ENCODE measurements at places on chromosomes 3 and 15.

GRCh38 chr3:30439451-30440053, 166.8 kb upstream of the TGFBR2 start:
- DNase-seq = no peak

DNA sequence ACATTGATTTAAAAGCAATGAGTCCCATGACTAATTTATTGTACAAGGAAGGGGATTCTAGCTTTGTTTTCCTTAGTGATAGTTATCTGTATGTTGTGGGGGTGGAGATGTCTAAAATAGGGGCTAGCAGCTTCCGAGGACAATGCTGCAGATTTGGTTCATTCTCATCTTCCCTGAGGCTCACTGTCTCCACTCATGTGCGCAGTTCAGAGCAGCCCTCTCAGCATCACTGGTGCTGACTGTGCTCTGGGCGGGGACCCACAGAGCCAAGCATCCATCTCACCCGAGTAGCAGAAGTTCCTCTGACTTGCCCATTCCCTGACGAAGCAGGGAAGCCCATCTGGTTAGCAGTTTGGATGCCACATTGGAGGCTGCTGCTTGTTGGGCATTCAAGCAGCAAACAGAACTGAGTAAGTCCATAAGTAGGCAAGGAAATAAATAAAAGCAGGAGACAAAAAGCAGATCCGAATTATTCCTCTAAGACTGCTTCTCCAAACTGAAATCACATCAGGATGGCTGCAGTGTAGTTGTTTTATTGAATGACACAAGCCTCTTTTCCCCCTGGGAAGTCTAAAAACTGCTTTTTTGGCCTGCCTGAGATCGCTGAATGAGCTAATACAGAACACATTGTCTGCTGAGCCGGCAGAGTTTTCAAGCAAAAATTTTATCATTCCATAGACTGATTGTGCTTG, 27.5 kb downstream of the RARB start:
- DNase-seq = peak; percentile 32

DNA sequence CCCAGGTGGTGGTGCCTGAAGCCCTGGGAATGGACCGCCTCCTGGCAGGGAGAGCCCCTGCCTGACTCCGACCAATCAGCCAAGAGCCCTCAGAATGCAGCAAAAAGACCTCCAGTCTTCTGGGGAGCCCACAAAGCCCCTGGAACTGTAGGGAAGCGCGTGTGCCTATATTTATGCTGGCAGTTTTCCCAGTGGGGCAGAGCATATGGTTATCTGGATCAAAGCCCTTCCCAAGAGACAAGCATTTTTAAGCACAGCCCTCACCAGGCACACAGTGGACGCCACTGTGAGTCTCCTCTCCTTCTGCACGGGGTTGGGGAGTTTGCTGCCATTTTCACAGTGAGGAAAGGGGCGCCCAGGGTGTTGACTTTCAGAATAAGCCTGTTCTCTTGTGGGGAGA, 80.9 kb upstream of the RPL32 start:
- DNase-seq = no peak

DNA sequence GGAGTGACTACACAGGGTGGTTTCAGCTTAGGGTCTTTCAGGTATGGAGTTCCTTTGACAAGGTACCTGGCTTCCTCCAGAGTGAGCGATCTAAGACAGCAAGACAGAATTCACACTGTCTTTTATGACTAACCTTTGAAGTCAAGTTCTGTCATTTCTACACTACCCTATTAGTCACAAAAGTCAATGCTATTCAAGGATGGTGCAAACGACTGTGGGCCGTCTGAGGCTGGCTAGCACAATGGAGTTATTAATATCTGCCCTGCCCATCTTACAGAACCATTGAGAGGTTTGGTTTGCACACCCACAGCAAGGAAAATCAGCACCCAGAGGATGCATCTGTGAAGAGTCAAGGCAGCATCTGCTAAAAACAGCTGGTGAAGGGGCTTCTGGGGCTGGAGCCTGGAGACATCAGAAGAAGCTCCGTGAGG, 62.9 kb upstream of the XCR1 start:
- DNase-seq = no peak

DNA sequence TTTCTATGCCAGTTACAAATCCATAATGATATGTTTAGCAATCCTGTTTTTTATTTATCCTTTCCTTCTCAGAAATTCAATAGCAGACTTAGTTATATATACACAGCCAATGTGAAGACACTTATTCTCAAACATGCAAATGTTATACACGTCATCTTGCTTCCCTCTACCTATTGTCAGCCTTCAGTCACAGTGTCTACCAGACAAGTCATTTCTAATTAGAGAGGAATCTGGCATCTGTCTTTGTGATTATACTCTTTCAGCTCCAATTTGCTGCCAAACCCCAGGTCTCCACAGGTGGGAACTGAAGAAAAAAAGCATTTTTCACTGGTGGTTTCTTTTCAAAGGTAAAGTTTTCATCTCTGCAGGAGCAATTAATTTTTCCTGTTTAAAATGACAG, 793.1 kb downstream of the AGBL1 start:
- DNase-seq = no peak

GRCh38 chr3:62554264-62554799, 181.0 kb upstream of the FEZF2 start:
- DNase-seq = no peak

- no peak for DNase-seq
Observed at GRCh38 chr3:52463416-52463815, 8.0 kb downstream of the NISCH start.

- DNase-seq = no peak
Observed at GRCh38 chr3:164416491-164417222, 661.6 kb downstream of the SI start.

DNA sequence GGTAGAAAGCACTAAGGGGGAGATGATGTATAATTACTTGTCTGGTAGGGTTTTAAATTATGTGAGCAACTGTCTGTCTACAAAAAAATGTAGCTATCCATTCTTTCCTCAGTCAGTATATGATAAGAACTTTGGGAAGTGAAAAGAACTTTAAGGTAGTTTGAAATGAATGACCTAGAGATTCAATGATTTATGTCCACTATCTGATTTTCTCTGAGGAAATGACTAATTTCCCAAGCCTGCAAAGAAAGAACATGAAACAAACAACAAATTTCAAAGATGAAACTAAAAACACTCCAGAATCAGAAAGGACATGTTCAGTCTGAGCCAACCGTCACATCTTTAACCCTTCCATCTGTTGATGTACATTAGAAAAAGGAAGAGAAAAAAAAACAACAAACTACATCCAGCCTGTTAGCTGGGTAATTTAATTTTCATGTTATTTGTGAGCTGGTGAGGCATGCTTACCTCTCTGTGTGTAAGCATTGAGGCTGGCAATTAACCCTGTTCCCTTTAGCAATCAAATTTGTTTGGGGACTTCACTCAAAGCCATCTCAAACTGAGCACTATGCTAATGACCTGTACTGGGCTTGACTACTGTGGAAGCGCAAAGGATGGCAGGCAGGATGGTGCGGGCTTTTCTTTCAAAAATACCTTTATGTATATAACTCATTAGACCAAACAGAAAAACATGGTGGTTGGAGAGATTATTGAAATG, 220.1 kb downstream of the TUSC7 start:
- DNase-seq = no peak

DNA sequence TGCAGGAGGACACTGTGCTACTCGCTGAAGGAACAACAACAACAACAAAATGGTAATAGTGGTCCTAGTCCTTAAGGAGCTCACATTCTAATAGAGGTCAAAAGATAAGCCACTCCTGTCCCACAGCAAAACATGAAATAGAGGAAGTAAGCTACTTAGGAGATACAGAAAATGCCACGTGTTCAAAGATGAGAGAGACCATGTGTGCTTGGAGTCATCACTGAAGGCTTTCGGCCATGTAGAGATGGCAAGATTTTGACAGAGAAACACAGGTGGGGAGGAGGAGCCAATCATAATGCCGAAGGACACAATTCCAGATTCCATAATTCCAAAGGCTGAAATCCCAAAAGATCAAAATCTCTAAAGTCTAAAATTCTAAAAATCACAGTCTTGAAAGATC, 24.8 kb upstream of the RIOX2 start:
- no peak for DNase-seq

GRCh38 chr3:50047426-50047825, 41.3 kb upstream of the RBM5 start:
- DNase-seq = no peak

- no peak for DNase-seq
Observed at GRCh38 chr3:189702066-189702646, 71.0 kb downstream of the TP63 start.

DNA sequence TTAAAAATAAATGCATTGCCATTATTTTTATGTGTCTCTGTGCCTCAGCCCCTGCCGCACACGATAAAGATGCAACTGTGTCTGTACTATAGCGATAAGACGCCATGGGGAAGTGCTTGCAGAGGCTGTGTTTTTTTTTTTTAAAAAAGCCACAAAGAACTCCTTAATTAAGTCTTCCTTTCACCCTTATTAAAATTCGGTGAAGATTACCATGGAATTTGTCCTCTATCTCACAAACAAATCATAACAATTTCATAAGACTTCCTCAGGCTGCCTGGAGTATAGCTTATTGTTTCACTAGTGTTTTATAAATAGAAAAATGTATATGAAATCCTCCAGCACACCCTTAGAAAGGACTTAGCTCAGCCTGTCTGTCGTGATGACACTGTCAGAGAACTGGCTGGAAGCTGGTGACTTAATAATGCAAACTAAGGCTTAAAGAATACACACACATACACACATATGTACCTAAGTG, 374.8 kb upstream of the SLCO3A1 start:
- DNase-seq = no peak

DNA sequence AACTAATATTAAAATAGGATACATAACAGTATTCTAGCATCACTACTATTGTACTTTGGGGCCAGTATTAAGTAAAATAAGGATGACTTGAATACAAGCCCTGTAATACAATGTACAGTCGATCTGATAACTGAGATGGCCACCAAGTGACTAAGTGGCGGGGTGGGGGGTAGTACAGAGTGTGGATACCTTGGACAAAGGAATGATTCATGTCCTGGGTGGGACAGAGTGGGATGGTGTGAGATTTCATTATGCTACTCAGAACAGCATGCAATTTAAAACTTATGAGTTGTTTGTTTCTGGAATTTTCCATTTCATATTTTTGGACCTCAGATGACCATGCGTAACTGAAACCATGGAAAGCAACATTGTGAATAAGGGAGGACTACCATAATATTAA, 46.0 kb downstream of the SLC7A14 start:
- no peak for DNase-seq

DNA sequence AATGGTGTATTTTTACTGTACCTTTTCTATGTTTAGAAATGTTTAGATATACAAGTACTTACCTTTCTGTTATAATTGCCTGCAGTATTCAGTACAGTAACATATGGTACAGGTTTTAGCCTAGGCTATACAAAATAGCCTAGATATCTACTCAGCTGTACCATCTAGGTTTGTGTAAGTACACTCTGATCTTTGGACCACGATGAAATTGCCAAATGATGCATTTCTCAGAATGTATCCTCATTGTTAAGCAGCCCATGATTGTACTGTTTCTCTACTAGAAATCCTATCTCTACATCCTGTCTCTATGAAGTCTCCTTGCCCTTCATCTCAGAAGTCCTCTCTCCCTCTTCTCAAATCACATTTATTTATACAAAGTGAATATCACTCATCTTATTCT, 32.8 kb upstream of the ZCWPW2 start:
- no peak for DNase-seq

DNA sequence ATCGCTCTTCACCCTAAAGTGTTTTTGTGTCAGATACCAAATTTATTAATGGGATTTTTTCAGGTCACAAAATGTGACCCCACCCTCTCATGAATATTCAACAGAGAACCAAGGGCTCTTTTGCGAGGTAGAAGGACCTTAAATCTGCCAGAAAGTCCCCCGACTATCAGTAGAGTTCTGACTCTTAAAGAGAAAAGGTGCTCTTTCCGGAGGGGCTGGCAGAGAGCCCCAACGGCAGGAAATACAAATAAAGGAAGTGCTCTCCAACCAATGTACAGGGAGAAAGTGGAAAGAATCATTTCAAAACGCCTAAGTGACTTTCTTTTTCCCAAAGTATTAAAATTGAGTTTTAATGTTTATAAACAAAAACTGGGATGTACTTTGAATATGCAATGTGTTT, 517.2 kb downstream of the FOXP1 start:
- no peak for DNase-seq

DNA sequence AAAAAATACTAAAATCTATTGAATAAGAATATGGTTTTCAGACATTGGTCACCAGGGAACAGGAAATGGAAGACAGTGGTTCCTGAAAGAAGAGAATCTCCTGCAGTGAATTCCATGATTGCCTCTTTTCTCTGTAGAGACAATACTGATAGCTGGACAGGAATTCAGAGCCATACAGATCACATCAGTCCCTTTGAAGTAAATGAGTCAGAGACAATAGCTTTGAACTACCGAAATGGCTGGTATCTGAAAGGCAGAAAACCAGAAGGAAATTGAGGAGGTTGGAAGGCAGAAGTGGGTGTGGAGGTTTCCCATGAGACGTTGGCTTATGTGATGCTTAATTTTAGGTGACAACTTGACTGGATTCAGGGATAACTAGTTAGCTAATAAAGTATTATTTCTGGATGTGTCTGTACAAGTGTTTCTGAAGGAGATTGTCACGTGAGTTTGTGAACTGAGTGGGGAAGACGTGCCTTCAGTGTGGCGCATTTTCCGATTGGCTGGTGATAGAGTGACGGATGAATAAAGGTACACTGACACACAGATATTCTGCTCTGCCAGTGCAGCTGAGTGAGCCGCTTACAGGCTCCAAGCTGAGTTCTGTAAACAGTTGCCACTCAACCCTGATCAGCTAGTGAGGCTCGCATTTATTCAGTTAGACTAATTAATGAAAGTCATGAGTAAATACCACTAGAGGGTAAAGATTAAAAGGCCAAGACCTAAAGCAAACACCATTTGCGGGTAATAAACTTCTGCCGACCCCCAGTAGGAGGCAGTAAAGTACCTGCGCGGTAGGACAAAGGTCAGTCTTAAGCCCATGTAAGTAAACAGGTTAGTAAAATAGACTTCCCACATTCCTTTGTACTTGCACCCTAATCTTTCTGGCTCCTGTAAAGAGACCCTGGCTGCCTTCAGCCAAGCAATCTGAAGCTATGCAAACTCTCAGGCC, 1298.6 kb downstream of the SI start:
- no peak for DNase-seq

DNA sequence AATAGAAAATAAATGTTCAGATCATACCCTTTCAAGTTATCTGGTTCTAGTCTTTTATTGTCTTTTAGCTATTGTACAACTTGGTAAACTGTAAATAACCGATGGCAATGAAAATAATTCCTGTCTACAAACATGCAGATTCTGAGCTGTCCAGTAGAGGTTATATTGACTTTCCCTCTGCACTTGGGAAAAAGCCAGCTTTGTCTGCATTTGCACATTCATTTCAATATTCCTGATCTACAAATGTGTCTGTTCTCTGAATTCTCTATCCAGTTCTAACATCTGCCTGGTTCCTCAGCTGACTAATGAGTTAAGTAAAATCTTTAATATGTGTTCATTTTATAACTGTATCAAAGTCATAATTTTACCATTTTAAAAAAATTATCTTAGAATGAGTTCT, 408.5 kb downstream of the ERC2 start:
- no peak for DNase-seq

DNA sequence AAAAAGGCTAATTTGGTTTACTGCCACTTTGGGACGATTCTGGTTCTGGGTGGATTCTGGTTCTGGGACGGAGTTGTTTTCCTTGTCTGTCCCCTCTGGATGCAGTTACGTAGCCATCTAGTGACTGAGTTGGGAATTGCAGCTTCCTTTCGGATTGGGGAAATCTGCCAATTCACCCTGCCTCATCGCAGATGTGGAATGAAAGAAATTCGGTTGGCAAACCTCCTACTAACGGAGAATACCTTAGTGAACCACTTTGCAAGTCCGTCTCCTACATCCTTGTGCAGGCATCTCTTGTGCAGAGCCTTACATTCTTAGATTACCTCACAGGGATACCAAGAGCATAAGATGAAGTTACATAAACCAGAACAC, 31.5 kb upstream of the AP4E1 start:
- peak; percentile 77 for DNase-seq

All from AG08396 (cell line).